Sciatic nerve (tissue), 2 donors: ENCODE measurements at places on chromosomes 1 and 21. TPM values are rescaled to one million over a fixed set of nuclear protein-coding genes. Genes with fewer than 3 reads are reported as not detected.
A peak's percentile ranks its signal among the peaks of the same experiment; 100 is the strongest.

DNA sequence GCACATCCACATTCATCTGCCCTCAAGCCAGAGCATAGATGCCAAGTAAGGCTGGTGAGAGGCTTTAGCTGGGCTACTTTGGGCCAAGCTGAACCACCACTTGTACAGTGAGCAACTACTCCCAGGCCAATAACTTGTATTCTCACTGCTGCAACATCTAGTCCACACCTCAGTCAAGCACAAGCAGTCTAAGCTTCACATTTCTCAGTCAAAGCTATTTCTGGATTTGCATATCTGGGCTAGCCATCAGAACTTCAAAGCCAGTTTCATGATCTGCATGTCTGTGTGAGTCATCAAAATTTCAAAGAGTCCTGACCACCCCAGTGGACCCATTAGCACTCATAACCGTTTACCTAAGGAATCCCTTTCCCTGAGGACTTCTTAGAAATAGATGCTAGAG is 77.7 kb upstream of the DIRAS3 start:
- no peak for DNase-seq

GRCh38 chr1:228175316-228176023 is 9.9 kb downstream of the IBA57 start:
- DNase-seq: peak; percentile 50

DNA sequence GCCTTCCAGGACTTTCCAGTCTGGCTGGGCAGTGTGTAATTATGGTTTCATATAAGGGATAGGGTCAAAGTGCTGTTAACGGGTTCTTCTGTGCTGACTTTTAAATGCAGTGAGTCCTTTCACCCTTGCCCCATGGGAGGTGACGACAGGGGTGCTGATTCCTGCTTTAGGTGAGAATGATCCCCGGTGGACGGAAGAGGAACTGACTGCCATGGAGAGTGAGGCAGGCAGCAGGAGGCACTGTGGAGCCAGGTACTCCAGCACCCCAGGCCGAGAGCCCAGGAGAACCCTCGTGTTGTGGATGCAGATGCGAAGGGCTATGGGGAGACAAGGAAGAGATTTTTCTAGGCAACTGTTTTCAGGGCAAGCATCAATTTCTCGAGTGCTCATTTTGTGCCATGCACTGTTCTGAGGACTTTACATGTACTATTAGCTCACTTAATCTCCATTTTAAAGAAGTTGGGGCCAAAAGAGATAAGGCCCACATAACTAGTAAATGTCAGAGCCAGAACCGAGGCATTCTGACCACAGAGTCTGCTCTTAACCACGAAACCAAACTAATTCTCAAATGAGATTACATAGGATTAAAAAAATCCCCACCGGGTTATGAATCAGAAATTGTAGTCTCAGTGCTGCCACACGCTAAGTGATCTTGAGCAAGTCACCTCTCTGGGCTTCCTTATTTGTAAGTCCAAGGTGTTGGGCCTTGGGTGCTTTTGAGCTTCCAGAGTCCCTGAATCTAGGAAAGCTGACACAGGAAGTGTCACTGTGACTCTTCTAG is 28.2 kb downstream of the STPG1 start:
- no peak for DNase-seq

DNA sequence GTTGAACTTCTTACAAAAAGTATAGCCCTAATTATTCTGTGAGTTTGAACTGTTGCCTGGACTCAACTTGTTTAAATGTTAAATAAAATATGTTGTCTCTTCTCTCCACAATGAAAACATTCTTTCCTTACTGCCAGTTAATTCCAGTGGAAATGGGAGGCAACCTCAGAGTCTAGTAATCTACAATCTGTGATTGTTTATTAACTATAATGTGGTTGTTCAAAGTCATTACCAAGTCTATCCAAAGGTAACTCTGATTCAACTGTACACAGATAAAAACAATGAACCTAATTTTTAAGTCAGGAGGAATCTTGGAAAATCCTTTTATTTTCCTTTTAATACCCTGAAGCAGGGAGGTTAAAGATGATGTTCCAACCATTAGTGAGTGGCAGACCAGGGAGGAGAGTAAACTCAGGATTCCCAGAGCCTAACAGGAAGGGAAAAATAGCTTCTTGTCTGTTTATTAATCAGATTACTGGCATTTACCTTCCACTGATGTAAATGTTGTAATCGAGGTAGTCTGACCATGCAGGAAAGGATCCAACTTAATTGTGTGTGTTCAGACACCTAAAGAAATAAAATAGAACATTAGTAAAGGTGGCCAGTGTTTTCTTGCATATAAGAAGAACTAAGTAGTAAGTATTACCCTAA is 57.1 kb upstream of the TBX15 start:
- no peak for DNase-seq

DNA sequence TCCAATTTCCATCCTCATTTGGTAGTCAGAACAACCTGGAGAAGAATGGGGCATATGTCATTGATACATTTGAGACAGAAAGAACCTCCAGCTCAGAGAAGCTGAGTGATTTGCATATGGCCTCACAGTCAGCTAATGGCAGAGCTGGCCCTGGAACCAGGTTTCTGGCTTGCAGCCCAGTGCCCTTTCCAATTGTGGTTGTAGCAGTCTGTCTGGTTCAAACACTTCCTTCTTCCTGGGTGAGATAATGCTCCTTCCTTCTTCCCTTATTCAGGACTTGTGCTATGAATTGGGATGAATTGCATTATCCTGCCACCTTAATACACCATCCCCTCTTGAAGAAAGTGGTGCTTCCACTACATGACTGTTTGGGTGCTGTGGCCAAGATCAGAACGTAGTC is 24.2 kb downstream of the SLC5A9 start:
- no peak for DNase-seq

Gene TACSTD2
- total RNA-seq: 5.0 TPM
